ENCODE measurements at places on chromosomes 2 and 18.
A peak's percentile ranks its signal among the peaks of the same experiment; 100 is the strongest.

GRCh38 chr2:222404151-222404905 lies 20.0 kb upstream of the SGPP2 start:
- no peak for DNase-seq

- peak; percentile 62 for DNase-seq
Observed at GRCh38 chr18:43661570-43661969, 384.3 kb upstream of the SYT4 start.

DNA sequence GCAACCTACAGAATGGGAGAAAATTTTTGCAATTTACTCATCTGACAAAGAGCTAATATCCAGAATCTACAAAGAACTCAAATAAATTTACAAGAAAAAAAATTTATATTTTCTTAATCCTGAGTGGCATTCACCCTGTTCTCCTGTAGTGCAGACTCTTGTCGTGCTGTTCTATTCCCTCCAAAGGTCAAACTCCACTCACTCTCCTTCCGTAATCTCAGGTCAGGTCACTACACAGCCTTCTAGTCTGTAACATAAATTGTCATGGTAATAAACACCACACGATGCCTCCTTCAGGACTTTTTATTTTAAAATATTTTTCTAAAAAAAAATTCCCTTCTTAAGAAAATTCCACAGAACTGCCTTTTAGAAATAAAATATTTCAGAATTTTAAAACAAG lies 417.9 kb upstream of the GCFC2 start:
- no peak for DNase-seq

DNA sequence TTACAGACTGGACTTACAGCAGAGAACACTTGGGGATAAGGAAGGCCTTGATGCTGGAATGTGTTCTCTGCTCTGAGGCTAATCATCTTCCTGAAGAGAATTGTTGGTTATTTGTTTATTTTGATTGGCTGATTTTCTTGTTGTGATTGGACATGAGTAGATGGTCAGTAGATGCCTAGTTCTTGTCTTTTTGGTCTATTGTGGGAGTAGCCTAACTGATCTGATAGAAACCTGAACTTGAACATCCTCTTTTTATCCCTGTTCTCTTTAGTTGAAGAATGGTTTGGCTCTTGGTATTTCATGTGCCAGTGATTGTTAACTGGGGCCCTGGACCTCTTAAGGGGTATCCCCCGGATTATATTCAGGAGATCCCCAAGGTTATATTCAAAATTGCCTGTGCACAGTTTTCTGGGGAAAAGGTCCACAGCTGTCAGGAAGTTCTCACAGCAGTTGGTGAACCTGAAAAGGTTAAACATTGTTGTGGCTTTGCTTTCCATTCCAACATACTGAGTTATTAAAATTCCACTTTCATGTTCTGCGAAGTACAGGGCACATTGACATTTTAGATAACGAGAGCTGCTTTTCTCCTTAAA lies 13.6 kb downstream of the TWSG1 start:
- peak; percentile 77 for DNase-seq

DNA sequence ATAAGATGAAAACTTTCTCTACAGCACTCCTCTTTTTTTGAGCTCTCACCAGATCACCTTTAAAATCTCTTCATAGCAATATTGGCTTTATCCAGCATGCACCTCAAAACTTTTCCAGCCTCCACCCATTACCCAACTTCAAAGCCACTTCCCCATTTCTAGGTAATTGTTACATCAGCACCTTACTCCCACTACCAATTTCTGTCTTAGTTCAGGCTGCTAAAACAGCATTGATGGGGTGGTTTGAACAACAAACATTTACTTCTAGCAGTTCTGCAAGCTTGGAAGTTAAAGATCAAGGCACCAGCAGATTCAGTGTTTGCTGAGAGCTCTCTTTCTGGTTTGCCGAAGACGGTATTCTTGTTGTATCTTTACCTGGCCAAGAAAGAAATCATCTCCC lies 114.0 kb upstream of the SLC39A10 start:
- no peak for DNase-seq

DNA sequence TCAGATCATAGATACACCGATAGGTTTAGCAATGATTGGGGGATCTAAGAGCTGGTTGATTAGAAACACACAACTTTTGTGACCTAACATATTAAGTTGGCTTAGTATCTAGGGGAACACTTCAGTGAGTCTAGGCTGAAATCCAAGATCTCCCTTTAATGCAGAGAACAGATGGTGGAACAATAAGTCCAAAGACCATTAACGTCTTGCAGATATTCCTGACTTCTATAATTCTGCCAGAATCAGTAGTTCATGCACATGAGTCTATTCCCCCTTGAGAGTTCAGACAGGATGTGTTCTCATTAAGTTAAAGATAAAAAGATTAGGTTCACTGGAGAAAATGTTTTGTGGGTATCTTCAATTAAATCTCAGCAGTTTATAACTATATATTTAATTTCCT lies 506.5 kb downstream of the TSN start:
- DNase-seq, result no peak

DNA sequence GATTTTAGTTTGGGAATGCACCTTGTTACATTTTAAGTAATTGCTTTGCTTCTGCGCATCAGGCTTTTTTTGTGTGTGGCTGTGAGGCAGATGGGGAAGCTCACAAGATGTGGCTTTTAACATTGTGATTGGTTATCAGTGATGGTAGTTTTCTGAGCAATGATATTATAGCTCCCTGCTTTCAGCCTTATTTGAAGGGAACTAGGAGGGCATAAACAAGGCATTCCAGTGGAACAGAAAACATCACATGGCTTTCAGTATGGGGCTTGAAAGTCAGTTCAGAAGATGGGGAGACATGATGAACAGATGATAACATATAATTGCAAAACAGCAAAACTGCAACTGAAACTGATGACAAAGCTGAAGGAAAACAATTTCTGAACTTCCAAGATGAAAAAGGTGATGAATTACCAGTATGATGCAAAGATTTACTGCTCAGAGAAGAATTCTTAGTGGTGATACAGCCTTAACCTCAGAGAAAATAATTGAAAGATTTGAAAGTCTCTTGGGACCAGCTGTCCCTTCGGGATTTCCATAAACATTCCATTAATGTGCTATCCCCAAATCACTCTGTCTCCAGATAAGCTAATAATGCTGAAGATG lies 439.7 kb downstream of the RND3 start:
- peak; percentile 53 for DNase-seq

- DNase-seq, result no peak
Observed at GRCh38 chr2:69572641-69573040, 70.9 kb downstream of the AAK1 start.

DNA sequence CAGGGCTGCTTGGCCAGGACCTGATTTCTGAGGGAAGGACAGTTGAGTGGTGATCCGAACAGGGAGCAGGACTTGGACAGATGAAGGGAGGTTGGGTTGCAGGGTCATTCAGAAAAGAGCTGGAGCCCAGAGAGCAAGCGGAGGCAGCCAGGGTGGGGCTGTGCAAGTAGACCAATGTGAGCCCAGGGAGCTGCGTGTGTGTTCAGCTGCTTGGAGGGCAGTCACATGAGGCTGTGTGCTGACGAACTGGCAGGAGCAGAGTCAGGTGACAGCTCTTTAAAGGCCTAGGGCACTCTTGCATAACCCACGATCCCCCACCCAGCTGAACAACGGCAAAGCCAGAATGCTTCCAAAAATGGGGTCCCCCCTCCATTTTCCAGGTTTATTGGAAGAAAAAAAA lies 4.6 kb upstream of the MLPH start:
- DNase-seq, result peak; percentile 35

GRCh38 chr2:1226766-1227165 lies 186.5 kb upstream of the TPO start:
- no peak for DNase-seq
